ENCODE measurements at places on chromosomes 3 and 15. TPM values are rescaled to one million over a fixed set of nuclear protein-coding genes. Genes with fewer than 3 reads are reported as not detected.

DNA sequence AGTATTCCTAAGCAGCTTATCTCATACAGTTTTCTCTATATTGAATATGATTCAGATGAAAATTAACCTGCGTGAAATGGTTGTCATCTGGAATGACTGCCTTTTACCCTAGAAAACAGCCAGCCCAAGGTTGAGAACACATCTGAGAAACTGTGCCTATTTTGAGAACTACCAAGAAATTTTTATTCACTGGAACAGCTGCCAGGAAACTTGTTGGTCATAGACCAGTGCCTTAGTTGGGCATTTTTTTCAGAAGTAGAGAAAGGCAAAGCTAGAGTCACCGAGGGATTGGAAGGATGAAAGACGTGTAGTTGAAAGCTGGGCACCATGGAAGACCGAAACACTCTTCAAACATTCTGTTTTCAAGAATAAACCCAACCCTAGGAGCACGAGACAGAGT, 277.1 kb downstream of the LPP start:
- DNase-seq, result no peak
- H3K4me3 ChIP-seq, result no peak overlapping the region
- peaks cover 22% of the 10 kb centered on the region for H3K4me1 ChIP-seq
- H3K36me3 ChIP-seq, result peaks cover 10% of the 10 kb centered on the region

DNA sequence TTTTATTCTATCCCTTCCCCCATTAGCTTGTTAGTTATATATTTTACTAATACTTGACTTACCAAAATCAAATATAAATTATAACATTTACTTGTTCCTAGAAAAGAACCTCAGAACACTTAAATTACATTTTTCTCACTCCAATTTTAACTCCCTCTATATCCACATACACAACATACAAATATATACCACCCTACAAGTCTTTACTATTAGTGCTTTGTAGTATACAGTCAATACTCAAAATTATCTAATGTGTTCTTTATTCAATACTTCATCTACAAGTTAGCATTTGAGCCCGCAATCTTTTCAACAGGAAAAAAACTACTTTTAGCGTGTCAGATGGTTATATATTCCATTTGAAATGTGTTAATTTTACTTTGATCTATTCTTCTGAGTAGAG, 100.3 kb downstream of the ADAM10 start:
- no peak for DNase-seq
- no peak overlapping the region for H3K4me3 ChIP-seq
- no peaks in the 10 kb centered on the region for H3K27me3 ChIP-seq
- H3K4me1 ChIP-seq, result peaks cover 11% of the 10 kb centered on the region

DNA sequence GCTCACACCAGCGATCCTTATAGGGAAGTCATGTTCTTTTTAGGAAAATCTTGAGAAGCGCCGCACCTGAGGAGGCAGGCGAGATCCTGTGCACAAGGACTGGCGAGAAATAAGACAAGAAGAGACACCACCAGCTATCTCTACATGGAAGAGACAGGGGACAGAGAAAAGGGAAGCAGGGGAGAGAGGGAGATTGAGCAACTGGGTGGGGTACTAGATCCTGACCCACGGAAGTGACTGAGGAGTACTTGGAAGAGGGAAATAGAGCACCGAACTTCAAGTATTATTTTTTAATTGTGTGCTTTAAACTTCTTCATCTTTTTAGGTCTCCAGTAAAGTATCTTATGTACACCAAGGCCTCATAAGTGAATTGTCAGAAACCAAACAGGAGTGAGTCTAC, 742.0 kb upstream of the LMCD1 start:
- no peak overlapping the region for H3K27ac ChIP-seq
- H3K36me3 ChIP-seq, result no peaks in the 10 kb centered on the region
- H3K4me3 ChIP-seq, result no peak overlapping the region
- H3K4me1 ChIP-seq, result no peaks in the 10 kb centered on the region
- H3K27me3 ChIP-seq, result no peaks in the 10 kb centered on the region

GRCh38 chr15:92910451-92910850, 10.3 kb downstream of the CHD2 start:
- no peak for DNase-seq
- H3K27ac ChIP-seq, result peak overlapping the region; percentile 75
- peaks cover 49% of the 10 kb centered on the region for H3K36me3 ChIP-seq
- no peaks in the 10 kb centered on the region for H3K27me3 ChIP-seq
- peaks cover 90% of the 10 kb centered on the region for H3K4me1 ChIP-seq
- peak overlapping the region; percentile 40 for H3K4me3 ChIP-seq

GRCh38 chr15:95293456-95294031, 1037.0 kb upstream of the NR2F2 start:
- H3K36me3 ChIP-seq, result no peaks in the 10 kb centered on the region
- no peak overlapping the region for H3K27ac ChIP-seq
- peaks cover 14% of the 10 kb centered on the region for H3K27me3 ChIP-seq
- no peaks in the 10 kb centered on the region for H3K4me1 ChIP-seq
- DNase-seq, result no peak

DNA sequence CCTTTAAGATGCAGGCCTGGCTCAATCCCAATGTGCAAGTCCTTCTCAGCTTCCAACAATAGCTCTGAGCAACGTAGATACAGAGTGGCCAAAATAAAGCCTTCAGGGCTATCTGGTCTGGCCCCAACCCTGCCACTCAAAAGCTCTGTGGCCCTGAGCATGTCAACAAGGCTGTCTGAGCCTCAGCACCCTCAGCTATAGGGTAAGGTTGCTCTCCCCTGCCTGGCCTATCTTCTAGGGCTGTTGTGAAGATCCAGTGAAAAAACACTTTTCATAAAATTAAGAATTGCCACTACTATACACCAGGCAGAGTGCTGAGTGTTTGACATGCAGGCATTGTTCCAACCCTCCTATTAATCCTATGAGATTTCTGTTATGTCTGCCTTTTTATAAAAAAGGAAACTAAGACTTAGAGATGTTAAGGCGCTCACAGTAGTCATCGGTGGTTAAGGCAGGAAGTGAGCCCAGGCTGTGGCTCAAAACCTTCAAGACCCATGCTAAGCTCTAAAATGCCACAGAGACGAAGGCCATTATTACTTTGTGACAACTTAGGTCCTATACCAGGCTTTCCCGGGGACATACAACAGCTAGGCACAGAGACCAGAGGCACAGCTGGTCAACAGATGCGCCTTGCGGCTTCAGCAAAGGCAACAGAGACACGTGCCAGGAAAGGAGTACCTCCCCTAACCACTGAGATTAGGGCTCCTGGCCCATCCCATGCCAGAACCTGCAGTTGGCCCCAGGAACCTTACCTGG, 5.1 kb downstream of the POLG start:
- DNase-seq, result peak; percentile 59
- H3K27me3 ChIP-seq, result no peaks in the 10 kb centered on the region
- H3K36me3 ChIP-seq, result peaks cover 71% of the 10 kb centered on the region
- H3K4me3 ChIP-seq, result no peak overlapping the region
- H3K27ac ChIP-seq, result peak overlapping the region; percentile 64

GRCh38 chr3:42092006-42092405, 849 bp downstream of the TRAK1 start:
- no peak overlapping the region for H3K4me3 ChIP-seq
- peaks cover 53% of the 10 kb centered on the region for H3K4me1 ChIP-seq
- no peak overlapping the region for H3K27ac ChIP-seq
- H3K27me3 ChIP-seq, result no peaks in the 10 kb centered on the region
- no peak for DNase-seq
- H3K36me3 ChIP-seq, result peaks cover 42% of the 10 kb centered on the region

GRCh38 chr3:171366043-171366442, 94.2 kb downstream of the TNIK start:
- H3K27me3 ChIP-seq, result no peaks in the 10 kb centered on the region
- no peak overlapping the region for H3K4me3 ChIP-seq

The CHRNA7 gene
- not detected for total RNA-seq
